Activated T-helper 17 cell treated with anti-CD3 and anti-CD28 coated beads, Interleukin-2, amount 50 U/mL, for 72 hours (primary cell): ENCODE measurements at places on chromosomes 12 and 14.
A peak's percentile ranks its signal among the peaks of the same experiment; 100 is the strongest.

DNA sequence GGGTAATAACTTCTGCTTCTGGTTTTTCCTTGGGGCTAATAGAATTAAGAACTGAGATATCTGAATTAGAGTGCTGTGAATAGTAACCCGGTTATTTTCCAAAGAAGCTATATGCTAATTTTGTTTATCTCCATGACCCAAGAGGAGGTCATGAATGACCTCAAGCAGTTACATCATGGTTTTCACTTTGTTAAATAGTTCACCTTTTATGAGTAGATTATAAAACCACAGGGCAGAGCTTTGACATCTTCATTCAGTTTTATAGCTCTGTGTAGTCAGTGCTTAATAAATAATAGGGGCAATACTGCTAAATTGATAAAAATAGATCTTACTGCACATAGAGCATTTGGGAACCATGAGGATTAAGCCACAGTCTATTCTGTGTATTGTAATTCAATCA lies 462.2 kb downstream of the LRIG3 start:
- ATAC-seq, result no peak

GRCh38 chr12:97899956-97900355 lies 437.4 kb downstream of the RMST start:
- ATAC-seq, result no peak

DNA sequence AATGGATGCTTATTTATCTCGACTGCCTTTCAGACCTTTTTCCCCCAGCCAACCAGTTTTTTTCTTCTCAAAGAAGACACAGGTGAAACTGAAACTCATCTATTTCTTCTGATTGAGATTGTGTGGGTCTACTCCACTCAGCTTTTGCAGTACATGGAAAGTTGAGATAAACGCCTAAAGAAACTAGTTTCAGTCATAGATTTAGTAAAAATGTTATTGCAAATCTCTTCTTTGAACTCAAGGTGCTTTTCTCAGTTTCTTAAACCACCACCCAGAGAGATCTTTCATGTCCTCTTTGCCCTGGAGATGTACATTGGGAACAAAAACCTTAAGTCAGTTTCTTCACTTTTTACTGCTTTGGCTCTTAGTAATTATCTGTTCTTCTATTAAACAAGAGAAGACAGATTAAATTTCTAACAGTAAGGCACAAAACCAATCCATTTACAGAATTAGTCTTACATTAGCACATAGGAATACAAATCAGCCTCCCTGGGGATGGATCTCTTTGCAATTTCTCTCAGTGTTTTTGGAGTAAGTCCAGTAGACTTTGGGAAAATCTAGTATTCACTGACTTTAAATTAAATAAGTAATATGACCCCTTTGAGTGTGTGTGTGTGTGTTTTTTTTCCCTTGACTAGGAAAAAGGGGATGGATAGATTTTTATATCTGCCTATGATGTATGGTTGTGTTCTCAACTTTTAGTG lies 11.6 kb downstream of the FBXW8 start:
- ATAC-seq, result peak; percentile 58

DNA sequence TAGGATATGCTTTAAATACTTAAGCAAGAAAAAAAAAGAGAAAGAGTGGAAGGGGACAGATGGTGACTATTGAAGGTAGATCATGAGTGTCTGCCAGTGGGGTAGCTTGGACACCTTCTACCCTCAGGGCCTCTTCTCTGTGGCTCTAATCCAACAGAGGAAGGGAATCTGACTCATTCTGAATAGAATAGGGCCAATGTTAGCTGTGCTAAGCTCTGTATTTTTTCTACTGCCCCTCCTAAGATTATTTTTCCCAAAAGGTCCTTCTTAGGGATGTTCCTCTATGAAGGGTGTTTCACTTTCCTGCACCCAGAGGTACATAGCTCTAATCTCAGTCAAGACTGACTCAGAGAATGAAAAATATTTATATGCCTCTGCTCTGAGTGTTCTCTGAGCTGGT lies 25.6 kb downstream of the UNC79 start:
- ATAC-seq, result no peak

DNA sequence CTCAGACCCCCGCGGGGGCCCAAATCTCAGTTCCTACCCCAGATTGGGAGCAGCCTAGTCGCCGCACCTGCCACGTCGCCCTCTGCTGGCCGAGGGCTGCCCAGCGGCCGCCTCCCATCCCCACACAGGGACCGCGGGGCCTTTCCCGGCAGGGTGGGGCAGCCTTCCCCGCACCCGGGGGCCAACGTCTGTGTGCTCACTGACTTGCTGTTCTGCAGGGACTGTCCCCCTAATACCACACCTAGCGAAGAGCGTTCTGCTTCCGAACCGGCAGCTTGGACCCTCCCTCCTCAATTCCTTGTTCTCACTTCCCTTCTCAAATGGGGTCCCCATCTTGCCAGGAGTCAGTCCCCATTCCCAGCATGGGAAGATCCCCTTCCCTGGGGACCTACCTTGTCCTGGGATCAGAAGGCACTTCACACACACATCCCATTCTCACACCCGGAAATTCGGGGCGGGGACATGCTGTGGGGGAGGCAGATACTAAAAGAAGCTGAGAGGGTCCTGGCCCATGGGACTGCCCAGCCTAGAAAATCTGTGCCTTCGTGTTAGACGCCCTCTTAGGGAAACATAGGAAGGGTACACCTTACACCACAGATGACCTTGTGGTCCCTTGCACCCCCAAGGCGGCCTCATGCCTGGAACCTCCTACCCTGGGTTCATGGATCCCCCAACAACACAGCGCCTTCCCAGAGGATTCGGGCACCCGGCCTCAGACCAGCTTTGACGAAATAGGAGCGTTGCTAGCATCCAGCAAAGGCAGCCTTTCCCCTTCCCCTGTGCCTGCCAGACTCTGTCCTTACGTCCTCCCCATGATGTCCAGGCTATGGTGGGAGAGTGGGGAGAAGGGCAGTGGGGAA lies 16.4 kb downstream of the ACVRL1 start:
- peak; percentile 81 for ATAC-seq

DNA sequence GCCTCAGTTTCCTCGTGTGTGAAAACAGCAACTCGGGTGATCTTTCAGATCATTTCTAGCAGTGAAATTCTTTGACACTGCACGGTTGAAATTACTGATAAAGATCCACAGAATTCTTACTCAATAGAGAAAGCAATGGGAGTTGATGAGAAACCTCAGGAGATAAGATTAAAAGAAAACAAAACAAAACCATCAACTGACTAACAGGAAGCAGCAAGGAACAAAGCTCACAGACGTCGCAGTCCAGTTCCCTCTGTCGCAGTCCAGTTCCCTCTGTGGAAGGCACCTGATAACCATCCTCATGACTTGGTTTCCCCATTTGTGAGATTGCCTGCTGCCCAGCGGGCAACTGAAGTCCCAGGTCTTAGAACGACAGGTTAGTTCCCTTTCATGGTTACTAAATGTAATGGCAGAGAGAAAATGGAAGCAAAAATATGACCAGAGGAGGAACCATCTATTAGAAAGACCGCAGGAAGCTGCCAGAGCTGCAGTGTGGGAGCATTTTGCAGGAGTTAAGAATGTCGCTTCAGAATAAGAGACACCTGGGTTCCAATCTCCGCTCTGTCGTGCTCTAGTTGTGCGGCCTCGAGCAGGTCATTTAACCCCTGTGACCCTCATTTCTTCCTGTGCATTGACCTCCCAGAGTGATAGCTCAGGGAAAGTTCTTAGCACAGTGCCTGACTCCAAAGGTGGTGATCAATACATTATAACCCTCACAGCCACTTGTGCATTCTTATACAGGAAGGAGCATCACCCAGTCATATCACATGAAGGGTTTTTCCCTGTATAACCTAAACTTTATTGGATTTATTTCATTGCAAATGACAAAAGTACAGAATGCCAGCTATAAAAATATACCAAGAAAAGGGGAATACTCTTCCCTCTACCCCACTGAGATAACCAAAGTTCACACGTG lies 5.1 kb upstream of the MED13L start:
- ATAC-seq, result peak; percentile 42

DNA sequence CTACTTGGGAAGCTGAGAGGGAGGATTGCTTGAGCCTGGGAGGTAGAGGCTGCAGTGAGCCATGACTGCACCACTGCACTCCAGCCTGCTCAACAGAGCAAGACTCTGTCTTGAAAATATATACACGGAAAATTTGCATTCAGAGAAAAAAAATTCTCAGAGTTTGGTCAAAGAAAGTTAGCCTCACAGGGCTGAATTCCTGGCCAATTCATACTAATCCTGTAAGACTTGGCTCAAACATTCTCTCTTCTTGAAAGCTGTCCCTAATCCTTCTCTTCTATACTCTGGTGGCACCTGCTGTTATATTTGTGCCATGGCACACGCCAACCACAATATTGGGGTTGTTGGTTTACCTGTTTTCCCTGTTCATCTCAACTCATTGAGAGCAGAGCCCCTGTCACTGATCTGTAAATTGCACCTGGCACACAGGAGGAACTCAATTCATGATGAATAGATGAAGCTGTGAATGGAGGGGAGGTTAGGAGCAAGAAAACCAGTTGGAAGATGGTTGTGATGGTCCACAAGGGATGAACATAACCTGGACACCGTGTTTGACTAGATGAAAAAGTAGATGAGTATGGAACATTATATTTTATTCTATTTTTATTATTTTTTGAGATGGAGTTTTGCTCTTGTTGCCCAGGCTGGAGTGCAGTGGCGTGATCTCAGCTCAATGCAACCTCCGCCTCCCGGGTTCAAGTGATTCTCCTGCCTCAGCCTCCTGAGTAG lies 36.8 kb upstream of the SPTSSA start:
- peak; percentile 34 for ATAC-seq
